ENCODE measurements at places on chromosomes 6 and 20.
A peak's percentile ranks its signal among the peaks of the same experiment; 100 is the strongest.

GRCh38 chr6:12415980-12416598, 125.9 kb downstream of the EDN1 start:
- no peak for DNase-seq

DNA sequence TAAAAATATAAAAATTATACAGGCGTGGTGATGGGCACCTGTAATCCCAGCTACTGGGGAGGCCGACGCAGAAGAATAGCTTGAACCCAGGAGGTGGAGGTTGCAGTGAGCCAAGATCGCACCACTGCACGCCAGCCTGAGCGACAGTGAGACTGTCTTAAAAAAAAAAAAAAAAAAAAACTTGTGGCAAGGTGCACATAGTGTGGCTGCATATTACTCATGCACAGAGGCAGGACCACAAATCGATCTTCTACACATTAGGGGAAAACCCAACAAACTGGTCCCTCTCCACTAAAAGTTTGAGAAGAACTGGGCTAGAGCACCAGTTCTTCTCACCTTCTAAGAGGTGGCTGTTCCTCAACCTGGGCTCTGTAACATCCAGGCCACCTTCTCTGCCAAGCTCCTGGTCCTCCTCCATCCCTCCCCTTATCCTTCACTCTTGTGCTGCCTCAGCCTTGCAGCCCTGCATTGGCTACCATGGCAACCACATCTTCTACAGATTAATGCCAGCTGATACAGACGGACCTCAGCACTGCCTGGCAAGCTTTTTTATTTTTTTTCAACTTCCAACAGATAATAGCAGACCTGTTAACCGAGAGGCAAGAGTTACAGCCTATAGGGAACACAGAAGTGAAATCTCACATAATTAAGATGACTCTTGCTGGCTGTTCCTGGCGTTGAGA, 88.0 kb downstream of the ATP9A start:
- DNase-seq = no peak

GRCh38 chr6:137043710-137044365, 927 bp downstream of the IL20RA start:
- DNase-seq = no peak

DNA sequence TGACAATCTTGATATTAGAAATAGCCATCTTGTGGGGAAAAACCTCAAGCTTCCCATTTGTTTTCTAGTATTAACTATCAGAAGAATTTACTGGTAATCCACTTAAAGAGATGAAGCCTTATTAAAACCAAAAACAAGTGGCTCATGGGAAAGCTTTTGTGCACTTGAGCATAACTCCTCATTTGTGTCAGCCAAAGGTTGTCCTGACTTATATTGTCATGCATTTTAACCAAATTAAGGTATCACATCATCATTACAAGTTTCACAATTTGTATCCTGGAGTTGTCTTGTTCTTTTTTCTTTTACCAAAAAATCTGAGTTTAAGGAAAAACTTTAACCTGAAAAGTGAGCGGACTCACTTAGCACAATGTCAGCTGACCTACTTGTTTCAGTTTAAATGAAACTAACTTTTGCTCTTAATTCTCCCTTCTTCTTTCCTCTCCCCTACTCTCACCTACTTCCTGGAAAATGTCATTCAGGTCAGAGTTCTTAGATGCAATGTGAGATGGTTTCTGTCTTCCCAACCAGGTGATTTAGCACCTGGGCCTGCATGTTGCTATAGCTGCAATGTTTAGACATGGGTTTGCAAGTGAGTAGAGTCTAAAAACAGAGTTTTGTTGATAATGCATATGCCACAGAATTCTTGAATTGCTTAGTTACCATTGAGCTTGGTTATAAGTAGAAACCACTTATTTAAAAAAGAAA, 82.8 kb downstream of the TNFAIP3 start:
- DNase-seq = peak; percentile 80

GRCh38 chr6:26420688-26421171, 18.7 kb downstream of the BTN3A1 start:
- peak; percentile 62 for DNase-seq

DNA sequence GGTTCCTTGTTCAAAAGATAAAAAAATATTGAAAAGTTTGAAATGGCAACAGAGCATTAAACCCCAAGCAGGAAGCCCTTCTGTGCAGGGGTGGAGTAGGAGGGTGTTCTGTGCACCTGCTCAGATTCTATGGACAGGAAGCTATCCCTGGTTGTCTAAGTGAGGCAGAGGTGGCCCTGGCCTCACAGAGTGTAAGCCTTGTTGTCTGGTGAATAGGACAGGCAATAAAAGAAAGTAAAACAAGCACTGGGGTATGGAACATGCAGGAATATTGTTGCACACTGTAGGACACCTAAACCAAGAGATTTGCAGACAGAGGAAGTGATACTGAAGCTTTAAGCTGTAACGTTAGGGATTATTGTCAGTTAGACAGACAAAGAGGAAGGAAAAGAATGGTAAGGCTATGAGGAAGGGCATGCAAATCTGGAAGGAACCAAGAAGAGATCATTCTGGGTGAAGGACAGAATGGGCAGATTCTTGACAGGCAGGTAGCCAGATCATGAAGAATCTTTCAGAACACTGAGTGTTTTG, 66.8 kb downstream of the TBC1D7 start:
- peak; percentile 97 for DNase-seq

- no peak for DNase-seq
Observed at GRCh38 chr6:55023230-55023629, 151.1 kb upstream of the HCRTR2 start.

DNA sequence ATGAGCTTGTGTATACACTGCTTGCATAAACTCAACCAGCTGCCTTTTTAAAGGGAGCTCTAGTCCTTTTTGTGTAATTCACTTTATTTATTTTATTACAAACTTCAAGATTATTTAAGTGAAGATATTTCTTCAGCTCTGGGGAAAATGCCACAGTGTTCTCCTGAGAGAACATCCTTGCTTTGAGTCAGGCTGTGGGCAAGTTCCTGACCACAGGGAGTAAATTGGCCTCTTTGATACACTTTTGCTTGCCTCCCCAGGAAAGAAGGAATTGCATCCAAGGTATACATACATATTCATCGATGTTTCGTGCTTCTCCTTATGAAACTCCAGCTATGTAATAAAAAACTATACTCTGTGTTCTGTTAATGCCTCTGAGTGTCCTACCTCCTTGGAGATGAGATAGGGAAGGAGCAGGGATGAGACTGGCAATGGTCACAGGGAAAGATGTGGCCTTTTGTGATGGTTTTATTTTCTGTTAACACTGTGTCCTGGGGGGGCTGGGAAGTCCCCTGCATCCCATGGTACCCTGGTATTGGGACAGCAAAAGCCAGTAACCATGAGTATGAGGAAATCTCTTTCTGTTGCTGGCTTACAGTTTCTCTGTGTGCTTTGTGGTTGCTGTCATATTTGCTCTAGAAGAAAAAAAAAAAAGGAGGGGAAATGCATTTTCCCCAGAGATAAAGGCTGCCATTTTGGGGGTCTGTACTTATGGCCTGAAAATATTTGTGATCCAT, 15.3 kb downstream of the TNFAIP3 start:
- DNase-seq = no peak

- no peak for DNase-seq
Observed at GRCh38 chr6:21180155-21180554, 413.4 kb upstream of the SOX4 start.

GRCh38 chr6:165515963-165516624, 146.9 kb downstream of the PDE10A start:
- no peak for DNase-seq

GRCh38 chr20:6837730-6838129, 70.2 kb downstream of the BMP2 start:
- no peak for DNase-seq

- DNase-seq = no peak
Observed at GRCh38 chr6:72742001-72742673, 120.3 kb downstream of the KCNQ5 start.

DNA sequence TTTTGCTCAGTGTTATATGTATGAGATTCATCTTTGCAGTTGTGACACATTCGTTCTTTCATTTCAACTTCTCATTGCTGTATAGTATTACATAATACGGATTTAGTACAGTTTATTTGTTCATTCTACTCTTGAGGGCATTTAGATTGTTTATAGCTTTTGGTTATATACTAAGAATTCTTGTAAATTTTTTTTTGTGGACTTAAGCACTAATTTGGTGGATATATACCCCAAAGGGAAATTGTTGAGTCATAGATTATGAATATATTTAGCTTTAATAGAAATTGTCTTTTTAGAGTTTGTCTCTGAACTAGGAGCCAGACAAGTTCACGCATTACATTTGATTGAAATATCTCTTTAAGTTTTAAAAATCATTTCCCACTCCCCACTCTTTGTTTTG, 79.6 kb downstream of the DNAH8 start:
- no peak for DNase-seq

DNA sequence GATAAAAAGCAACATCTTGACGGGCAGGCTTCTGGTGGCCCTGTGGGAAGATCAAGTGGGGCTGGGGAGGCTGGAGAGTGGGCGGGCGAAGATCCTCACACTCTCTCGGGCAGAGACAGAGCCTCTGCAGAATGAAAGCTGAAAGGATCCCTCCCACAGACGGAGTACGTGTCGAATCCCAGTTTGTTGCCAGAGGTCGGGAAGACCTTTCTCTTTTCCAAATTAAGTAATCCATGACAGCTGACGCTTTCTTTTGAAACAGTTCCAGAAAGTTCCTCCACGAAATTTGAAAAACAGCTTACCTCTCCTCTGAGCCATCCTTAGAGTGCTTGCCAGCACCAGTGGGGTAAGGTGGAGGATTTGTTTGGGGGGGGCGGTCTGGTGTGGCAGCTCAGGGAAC, 155.6 kb upstream of the SMLR1 start:
- DNase-seq = no peak

- no peak for DNase-seq
Observed at GRCh38 chr20:24981790-24982189, 10.8 kb downstream of the APMAP start.

DNA sequence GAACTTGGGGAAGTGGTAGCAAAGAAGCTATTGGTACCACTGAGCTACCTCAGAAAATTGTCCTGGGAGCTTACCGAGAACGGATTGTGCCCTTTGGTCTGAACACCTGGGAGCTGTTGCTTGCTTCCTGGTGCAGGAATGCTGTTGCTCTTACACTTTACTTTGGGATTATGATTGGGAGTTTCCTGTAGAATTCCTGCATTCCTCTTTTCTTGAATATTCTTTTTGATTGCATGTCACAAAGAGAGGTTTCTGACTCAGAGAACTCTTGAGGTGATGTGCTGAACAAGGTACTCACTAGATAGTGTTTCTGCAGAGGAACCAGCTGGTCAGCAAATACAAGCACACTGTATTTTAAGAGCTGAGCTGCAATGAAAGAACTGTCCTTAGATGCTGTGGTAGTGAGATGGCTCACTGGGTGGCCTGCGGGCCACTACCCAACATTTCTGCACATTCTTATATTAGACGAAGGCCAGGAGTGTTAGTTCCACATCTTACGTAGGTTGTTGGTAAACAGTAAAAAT, 35.0 kb downstream of the LRRC1 start:
- DNase-seq = no peak

- no peak for DNase-seq
Observed at GRCh38 chr6:148509800-148510581, 167.4 kb downstream of the SASH1 start.

- no peak for DNase-seq
Observed at GRCh38 chr6:158042245-158042798, 60.7 kb downstream of the SYNJ2 start.

GRCh38 chr6:163318071-163318786, 96.3 kb upstream of the QKI start:
- DNase-seq = no peak

DNA sequence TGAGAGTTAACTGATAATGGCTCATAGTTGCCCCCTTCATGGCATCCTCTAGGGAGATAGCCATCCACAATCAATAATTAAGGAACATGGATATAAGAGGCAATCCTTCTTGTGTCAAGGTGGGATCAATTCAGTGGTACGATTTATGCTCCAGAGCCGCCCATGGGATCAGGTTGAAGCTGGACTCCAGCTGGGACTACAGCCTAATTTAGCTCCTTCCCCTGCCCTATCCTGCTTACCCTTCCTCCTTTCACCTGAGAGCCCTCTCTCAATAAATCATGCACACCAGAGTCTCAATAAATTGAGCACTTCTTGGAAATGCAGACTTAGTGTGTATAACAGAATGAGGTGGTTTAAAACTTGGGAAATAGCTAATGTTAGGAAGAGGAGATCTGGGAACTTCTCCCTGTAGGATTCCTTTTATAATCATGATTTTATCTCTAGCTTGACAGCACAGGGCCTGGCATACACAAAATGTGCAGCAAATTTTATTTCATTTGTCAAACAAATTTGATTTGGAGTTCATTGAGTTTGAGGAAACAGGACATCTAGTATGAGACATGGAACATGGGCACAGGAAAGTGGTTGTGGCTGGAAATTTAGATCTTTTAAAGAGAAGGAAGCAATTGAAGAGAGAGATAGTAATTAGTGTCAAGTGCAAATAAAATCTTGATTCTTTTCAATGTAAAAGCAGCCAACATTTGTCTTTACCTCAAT, 28.6 kb upstream of the OGFRL1 start:
- DNase-seq = no peak

- DNase-seq = no peak
Observed at GRCh38 chr20:20697325-20697845, 15.1 kb downstream of the RALGAPA2 start.

DNA sequence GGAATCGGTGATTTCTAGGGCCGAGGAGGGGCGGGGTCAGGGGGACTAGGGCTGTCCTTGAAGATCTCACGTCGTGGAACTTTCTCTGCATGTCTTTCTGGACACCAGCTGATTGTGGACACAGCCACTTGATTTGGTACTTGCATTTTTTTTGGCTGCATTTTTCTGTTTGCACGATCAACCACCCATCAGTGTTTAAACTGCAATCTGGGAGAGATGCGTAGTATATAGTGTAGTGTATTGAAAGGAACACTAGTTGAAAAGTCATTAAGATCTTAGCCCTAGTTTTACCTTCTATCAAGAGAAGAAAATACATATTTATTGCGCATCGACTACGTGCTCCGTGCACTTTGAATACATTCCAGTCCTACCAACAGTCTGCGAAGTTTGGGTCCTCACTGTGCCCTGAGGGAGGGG, 657 bp downstream of the NT5DC1 start:
- DNase-seq = no peak

DNA sequence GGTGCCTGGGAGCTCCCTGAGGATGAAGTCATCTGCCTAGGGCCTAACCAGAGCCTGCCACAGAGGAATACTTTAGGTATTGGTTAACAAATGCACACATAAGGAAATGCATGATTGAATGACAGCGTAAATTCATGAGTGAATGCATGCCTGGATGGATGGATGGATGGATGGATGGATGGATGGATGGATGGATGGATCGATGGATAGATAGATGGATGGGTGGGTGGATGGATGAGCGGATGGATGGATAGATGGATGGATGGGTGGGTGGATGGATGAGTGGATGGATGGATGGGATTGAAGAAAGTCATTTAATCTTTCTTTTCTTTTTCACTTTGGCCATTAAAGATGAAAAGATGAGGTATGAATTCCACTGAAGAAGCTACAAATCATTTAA, 111.9 kb upstream of the SIRPG start:
- no peak for DNase-seq

Measured in OCI-LY7 (cell line).